ENCODE measurements at places on chromosomes 12 and 14.

DNA sequence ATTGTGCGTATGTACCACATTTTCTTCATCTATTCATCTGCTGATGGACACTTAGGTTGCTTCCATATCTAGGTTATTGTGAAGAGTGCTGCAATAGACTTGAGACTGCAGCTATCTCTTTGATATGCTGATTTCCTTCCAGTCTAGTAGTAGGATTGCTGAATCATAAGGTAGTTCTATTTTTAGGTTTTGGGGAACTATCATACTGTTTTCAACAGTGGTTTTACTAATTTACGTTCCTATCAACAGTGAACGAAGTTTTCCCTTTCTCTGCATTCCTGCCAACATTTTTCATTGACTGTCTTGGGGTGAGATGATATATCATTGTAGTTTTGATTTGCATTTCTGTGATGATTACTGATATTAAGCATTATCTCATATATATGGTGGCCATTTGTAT, 482.2 kb downstream of the SLC16A7 start:
- no peak for DNase-seq

DNA sequence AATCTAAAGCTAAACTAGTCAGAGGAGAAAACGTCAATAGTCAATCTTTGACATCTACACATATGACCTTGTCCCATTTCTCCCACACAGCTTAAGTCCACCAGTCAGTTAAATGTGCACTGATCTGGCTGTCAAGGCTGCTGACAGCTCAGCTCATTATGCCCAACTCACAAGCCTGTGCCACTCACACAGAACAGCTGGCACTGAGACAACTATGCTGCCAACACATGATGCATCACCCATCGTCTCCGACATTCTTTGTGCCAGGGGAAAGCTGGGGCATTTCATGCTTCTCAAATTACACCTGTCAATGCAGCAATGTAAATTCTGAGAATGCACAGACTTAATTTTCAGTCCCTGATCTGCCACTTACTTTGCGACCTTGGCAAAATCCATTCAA, 25.3 kb downstream of the GNS start:
- no peak for DNase-seq

DNA sequence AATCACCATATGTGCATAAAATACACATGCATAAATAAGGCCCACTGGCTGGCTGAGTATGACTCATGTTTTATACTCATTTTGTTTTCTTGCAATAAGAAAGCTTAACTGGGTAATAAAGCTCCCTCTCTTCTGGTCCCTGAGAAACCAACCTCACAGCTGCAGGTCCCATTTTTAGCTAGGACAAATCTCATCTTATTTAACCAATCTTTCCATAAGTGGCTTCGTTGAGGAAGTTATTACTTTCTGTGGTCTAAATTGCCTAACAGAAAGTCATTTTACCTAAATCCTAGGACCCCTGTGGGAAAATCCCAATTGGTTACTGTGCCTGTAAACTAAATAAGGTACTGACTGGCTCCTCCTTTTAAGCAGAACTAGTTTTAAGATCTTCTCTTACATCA, 232.8 kb upstream of the FBXO33 start:
- no peak for DNase-seq

GRCh38 chr12:7989827-7990491, 42.6 kb upstream of the FOXJ2 start:
- DNase-seq = no peak

DNA sequence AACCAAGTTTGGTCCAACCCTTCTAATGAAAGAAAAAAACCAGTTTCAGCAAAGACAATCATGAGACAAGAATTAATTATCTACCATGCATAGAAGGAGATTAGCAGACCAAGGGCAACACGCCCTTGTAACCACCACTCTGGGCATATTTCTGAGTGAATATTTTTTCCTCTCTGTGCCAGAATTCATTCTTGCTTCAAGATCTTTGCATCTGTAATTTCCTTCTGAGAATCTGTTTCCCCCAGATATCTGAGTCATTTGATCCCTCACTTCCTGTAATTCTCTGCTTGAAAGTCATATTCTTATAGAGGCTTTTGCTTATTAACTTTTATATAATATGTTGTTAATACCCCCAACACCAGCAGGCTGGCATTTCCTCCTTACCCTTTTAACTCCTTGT, 243.7 kb downstream of the SLC16A7 start:
- no peak for DNase-seq

GRCh38 chr12:95870897-95871296, 12.1 kb downstream of the SNRPF start:
- DNase-seq = no peak

- DNase-seq = peak; percentile 17
These were observed 10.6 kb downstream of the PHLDA1 start for GRCh38 chr12:76020731-76021672.

DNA sequence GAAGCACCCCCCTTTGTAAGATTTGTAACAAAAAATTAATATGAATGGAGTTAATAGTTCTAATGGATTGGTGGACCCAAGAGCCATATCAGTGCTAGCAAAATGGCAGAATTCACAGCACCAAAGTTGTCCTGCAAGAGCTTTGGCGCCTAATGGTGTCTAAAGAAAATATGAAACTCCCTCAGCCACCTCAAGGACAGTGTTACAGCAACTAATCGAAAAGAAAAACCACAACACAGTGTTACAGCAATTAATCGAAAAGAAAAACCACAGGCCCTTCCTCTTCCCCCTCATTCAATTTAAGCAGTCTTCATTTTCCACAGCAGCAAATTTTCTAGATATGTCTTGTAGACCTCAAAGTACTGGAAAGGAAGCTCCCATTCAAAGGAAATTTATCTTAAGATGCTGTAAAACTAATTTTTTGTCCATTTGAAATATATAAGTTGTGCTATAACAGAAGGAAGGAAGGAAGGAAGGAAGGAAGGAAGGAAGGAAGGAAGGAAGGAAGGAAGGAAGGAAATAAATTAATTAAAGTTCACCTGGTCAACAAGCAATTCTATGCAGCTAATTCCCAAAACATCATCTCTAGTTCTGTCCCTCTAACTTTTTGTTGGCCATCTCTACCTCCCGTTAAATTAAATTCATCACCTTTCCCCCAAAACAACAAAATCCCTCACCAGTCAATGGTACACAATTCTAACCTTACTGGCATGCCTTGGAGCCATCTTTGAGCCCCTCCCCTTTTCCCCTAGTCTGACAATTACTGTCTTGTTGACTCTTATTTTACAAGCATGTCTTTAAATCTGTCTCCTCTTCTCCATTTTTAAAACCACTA, 17.4 kb downstream of the LRP6 start:
- DNase-seq = no peak

DNA sequence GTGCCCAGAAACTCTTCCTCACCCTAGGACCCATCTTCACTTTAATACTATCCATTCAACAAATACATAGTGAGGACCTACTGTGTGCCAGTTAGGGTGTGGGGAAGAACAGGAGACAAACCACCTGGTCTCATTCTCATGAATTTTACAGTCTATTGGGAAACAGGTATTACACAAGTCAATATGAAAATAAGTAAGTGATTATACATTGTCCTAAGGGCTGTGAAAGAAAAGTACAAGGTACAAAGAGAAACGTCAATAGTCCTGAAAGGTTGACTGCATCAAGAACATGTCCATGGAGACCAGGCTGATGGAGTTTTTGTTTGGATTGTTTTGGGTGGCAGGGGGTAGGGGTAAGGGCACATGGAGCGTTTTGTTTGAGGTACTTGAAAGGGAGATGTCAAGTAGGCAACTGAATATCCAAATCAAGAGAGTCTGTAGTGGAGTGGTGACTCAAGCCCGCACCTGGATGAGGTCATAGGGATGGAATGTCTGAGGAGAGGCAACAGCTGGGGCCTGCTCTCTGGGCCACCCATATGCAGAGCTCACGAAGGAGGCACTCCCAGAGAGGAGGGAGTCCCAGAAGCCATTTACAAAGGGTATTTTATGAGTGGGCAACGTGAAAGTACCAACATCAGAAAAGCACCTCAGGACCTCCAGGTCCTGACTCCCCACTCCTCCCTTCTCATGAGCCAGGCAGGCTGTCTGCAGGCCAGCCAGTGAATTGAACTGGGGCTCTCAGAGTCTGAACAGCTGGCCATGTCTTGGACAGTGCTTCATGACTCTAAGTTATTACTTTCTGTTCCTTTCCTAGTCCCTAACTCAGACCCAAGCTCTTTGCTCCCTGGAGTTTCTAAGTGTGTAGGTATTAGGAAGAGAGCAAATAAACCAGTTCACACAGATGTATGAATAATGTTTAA, 272.0 kb downstream of the ZFP36L1 start:
- DNase-seq = no peak

GRCh38 chr14:45728434-45729225, 475.6 kb upstream of the MIS18BP1 start:
- DNase-seq = no peak

DNA sequence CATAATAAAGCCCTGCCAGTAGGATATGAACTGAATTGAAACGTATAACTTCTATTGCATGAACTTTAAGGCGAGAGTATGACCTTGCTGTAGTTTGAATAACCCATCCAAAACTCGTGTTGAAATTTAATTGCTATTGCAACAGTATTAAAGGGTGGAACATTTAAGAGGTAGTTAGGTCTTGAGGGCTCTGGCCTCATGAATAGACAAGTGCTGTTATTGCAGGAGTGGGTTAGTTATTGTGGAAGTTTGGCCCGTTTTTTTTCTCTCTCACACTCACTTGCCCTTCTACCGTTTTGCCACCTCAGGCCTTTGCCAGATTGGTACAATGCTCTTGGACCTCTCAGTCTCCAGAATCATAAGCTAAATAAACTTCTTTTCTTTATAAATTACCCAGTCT, 473.7 kb upstream of the SYT1 start:
- DNase-seq = no peak

- DNase-seq = no peak
These were observed 96.1 kb downstream of the PLXNC1 start for GRCh38 chr12:94244165-94245133.

DNA sequence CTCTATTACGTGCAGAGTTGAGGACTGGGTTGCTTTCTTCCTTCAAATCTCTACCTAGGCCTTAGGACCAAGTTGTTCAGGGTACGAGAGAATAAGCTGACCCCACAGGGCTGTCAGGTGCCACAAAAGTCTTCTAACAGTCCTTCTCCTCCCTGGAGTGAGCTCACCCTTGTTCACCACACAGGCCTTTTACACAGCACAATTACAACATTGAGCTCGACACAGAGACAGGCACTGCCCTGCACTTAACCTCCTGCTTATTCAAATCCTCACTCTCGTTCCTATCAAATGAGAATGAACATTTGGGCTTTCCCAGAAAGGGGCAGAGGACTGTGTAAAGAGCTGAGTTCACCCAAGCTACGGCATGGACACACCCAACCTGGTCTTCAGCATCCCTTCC, 2.4 kb downstream of the GALNT6 start:
- DNase-seq = no peak

DNA sequence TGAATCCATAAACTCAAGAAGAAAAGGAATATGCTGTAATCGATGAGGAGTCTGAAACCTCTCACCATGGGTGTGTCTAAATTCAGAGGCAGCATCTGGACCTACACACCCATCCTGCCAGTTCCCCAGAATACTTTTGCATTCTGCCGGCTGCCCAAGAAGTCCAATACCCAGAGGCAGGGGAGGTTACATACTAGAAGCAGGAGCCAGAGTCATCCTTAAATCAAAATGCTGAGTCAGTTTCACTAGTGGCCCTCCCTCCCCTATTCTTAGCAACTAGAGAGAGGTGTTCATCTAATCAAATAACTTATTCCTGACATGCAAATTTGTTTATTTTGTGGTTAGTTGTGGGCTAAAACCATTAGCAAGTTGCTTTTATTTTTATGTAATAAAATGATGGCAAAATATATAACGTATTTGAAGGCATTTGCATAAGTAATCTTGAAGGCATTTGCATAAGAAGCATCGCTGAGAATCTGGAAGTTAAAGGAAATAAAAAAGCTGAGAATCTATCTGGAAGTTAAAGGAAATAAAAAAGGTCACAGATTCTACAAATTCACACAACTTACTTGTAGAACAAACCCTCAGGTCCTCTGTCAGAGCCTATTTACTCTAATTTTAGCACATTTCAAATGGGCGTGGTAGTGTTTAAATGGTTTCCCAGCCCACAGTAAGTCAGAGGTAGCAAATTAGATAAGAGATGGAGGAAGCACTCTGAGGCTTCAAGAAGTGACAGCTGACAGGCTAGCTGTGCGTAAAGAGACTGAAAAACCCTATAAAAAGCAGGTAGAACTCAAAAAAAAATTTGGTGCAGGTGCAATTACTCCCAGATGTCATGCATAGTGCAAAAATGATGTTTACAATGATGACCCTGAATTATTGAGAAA, 7.8 kb downstream of the BHLHE41 start:
- no peak for DNase-seq

- peak; percentile 49 for DNase-seq
These were observed 445 bp downstream of the CERS5 start for GRCh38 chr12:50166799-50167048.

GRCh38 chr14:31950764-31951637, 126.1 kb upstream of the ARHGAP5 start:
- no peak for DNase-seq

- DNase-seq = no peak
These were observed 39.8 kb downstream of the TMEM63C start for GRCh38 chr14:77221241-77221871.

GRCh38 chr12:116317139-116317538, 39.6 kb upstream of the MED13L start:
- no peak for DNase-seq

- no peak for DNase-seq
These were observed 3.0 kb upstream of the EP400 start for GRCh38 chr12:131946757-131947156.

DNA sequence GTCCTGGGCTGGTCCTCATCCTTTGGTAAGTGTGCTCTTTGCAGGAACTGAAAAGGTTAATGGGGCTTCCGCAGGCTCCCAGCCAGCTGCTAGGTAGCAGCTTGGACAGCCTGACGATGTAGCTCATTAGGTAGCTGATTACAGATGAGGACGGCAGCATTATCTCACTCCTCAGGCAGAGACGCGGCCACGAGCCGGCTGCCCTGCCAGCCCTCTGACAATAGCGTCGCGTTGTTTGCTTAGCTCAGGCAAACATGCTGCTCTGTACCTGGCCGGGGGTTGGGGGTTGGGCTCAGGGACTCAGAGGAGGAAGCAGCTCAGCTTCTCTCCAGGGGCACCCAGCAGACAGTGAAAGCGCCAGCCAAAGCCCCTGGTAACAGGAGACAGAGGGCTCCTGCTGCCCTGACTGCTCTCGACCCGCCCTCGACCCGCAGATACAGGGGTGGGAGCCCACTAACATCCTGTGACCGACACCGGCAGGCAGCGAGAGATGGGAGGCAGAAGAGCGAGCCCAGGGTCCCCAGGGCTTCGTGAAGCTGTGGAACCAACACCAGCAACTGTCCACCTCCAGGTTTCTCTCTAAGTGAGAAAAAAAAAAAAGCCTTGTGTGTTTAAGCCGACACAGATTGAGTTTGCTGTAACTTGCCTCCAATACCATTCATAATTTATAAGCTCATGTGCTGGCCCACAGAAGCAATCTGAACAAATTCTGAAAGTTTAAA, 53.4 kb upstream of the DLK1 start:
- no peak for DNase-seq

DNA sequence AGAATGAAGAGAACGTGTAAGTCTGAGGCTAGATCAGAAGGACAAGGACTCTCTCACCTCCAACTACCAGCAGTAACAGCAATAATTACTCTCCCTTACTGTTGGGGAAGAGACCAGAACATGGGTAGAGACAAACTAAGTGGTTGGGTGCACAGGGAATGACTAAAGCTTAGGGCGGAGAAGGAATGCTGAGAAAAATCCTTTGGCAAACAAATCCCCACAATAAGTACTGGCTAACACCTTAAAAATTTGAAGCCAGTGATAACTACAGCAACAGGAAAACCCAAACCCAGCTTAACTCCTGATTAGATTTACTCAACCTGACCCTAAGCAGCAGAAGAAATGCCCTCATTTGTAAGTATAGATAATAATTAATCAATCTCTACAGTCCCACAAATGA, 759.0 kb downstream of the AACS start:
- no peak for DNase-seq

Measured in stimulated activated CD4-positive, alpha-beta T cell treated with anti-CD3 and anti-CD28 coated beads, Interleukin-1b, Interleukin-23, amount 100 ng/mL, for 4 hours (primary cell).